ENCODE measurements at places on chromosomes 13 and 19. TPM values are rescaled to one million over a fixed set of nuclear protein-coding genes. Genes with fewer than 3 reads are reported as not detected.

The SMG9 gene
- total RNA-seq, result 49.1 TPM

The C1QTNF9B gene
- not detected for total RNA-seq

The ZNF99 gene
- 0.41 TPM for total RNA-seq

The HSPB6 gene
- total RNA-seq, result 130 TPM

The CYP4F12 gene
- total RNA-seq, result 4.7 TPM

The SHISA2 gene
- total RNA-seq, result 0.54 TPM

The HPN gene
- total RNA-seq, result 5.4 TPM

The KLK14 gene
- total RNA-seq, result not detected

The ZNF441 gene
- 16.5 TPM for total RNA-seq

The MADCAM1 gene
- total RNA-seq, result not detected

The KASH5 gene
- total RNA-seq, result not detected

The EEF2 gene
- total RNA-seq, result 1,268 TPM

The NCAN gene
- total RNA-seq, result not detected

The ADGRE2 gene
- 8.3 TPM for total RNA-seq

The OR7A5 gene
- not detected for total RNA-seq

The KIR2DL3 gene
- total RNA-seq, result not detected

The LHFPL6 gene
- total RNA-seq, result 115 TPM

The APC2 gene
- 0.78 TPM for total RNA-seq

The TSSK6 gene
- total RNA-seq, result 1.5 TPM

The FPR2 gene
- total RNA-seq, result 5.9 TPM

The SGCG gene
- 2.0 TPM for total RNA-seq

The CLDN10 gene
- total RNA-seq, result not detected

The FLT3LG gene
- 5.6 TPM for total RNA-seq

The SHD gene
- not detected for total RNA-seq

The COX7A1 gene
- total RNA-seq, result 6.3 TPM

The COX6B2 gene
- total RNA-seq, result not detected

The NKPD1 gene
- 0.81 TPM for total RNA-seq

The ZNF497 gene
- total RNA-seq, result 2.3 TPM

The ZNF681 gene
- total RNA-seq, result 0.56 TPM

The OR4F17 gene
- total RNA-seq, result not detected

The NLRP11 gene
- total RNA-seq, result not detected

The KLK12 gene
- not detected for total RNA-seq

The KCNRG gene
- 0.54 TPM for total RNA-seq

All from thoracic aorta (tissue), 2 donors.